NAMALWA (cell line): ENCODE measurements at places on chromosomes 5 and 9.
A peak's percentile ranks its signal among the peaks of the same experiment; 100 is the strongest.

GRCh38 chr9:1738511-1739100 is 276.5 kb upstream of the SMARCA2 start:
- DNase-seq, result no peak

DNA sequence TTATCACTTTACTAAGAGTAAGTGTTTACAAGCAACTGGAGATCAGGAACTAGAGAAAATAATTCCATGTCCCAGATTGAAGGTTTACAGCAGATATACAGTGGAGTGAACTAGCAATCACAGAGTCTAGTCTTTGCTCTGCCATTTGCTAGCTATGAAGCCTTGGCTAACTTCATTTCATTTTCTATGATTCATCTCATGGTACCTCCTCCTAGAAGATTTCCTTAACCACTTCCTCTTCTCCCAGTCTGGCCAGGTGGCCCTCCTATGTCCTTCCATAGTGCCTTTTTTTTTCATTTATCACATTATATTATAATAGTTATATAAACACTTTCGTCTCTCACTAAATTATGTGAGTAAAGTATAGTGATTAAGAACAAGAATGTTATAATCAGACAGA is 52.1 kb downstream of the GRIA1 start:
- DNase-seq, result no peak

- no peak for DNase-seq
Measured at GRCh38 chr5:96432216-96433065, 607 bp downstream of the PCSK1 start.

DNA sequence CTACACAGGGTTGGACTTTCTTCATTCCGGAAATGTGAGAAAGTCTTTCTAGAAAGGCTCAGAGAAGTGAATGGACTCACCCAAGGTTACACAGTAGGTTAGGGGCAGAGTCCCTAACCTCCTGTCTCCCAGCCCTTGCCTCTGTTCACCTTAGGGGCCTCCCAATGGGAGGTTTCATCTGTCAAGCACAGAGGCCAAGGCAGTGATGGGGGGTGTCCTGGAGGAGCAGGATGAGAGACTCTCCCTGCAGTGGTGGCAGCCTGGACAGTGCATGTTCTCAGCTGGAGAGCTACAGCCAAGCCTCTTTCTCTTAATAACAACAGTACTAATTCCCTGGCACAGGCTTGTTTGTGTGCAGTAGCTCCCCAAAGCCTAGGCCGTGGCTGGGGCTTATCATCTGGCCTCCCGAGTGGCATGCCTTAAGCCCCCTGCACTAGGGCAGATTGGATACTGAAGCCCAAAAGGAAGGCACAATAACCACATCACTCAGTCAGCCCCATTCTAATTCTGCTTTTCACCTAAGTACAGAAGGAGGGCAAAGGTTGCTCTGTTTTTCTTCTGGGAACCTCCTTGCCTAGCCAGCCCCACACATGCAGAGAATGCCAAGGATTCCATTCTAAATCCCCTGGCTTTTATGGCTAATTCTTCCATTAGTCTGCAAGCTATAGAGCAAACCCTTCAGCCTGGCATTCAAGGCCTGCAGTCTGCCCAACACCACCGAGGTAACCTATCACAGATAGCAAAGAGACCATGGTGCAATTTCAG is 50.2 kb upstream of the XPA start:
- DNase-seq, result no peak

- peak; percentile 87 for DNase-seq
Measured at GRCh38 chr5:40386289-40386688, 293.4 kb upstream of the PTGER4 start.
